ENCODE measurements at places on chromosomes 12 and 14. TPM values are rescaled to one million over a fixed set of nuclear protein-coding genes. Genes with fewer than 3 reads are reported as not detected.
A peak's percentile ranks its signal among the peaks of the same experiment; 100 is the strongest.

GRCh38 chr14:101134161-101134631, 230.7 kb upstream of the RTL1 start:
- DNase-seq, result no peak

Gene NPFF
- total RNA-seq, result not detected

- no peak for DNase-seq
Observed at GRCh38 chr14:75685910-75686309, 24.9 kb downstream of the TTLL5 start.

Gene EEF1AKMT3
- total RNA-seq, result 3.7 TPM

Gene SERPINA3
- not detected for total RNA-seq

DNA sequence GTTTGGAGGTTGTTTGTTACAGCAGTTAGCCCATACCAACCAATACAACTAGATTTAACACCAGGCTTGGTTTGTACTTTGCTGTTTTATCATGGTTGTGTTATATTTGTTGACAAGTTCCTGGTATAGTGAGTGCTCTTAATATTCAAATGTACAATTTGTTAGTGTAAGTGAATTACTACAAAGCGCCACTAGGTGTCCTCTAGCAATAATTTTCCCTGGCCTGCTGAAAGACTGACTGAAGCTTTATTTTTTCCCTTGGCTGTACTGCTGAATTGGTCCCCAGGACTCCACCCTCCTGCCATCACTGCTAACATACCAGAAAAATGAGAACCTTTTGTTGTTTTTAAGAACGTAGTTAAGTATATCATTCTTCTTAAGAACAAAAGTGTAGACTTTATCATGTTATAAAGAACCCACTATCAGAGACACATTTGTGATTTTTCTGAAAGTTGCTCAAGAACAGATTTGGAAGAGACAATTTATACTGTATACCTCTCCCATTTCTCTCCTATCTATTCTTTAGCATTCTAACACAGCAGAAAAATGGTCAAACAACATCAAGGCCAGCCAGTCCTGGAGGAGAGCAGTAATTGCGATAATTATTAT, 75.3 kb upstream of the FAR2 start:
- no peak for DNase-seq

GRCh38 chr12:61891632-61892031, 368.6 kb upstream of the USP15 start:
- no peak for DNase-seq

DNA sequence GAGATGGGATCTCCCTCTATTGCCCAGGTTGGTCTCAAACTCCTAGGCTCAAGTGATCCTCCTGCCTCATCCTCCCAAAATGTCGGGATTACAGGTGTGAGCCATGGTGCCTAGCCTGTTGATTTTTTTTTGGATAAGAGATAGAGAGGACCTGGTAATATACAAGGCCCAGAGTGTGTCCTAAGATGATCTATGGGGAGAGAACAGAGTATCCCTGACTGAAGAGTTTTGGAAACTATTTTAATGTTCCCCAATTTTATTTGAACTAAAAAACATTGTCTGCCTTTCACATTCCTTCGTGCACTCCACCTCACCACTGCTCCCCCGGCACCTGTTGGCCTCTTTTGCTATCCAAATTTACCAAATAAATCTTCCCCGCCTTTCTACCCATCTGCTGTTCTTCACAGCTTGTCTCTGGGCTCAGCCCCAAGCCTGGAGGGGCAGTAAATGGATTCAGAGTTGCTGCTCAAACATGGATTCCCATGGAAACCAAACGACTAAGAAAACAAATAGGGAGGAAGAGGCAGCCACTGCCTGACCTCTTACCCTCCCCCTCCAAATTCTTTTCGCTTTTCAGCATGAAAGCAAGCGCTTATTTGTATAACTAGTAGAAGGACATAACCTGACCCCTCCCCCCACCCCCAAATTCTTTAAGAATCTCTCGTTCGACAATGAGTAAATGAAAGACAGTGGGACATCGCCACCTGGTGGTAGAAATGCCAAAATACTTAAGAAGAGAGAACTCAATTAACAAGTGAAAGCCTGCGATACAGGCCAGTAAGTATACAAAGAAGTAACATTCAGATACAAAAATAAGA, 22.6 kb downstream of the OR10G3 start:
- DNase-seq, result peak; percentile 53

GRCh38 chr12:107178776-107179175, 85.4 kb upstream of the CRY1 start:
- no peak for DNase-seq

Gene CCDC177
- total RNA-seq, result not detected

Gene NGB
- not detected for total RNA-seq

DNA sequence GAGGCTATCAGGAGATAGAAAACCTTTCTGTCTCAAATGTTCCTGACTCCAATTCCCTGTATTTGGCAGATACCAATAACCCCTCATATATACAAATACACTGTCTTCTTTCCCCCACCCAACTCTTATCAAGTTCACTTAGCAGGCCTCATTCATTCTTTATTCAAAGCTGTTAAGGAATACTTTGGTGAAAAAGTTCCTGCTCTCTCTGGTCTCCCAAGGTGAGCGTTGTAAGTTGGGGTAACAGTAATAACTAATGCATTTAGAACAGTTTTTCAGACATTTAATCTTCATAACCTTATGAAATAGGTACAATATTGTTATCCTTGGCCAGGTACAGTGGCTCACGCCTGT, 3.9 kb upstream of the GDF11 start:
- no peak for DNase-seq

DNA sequence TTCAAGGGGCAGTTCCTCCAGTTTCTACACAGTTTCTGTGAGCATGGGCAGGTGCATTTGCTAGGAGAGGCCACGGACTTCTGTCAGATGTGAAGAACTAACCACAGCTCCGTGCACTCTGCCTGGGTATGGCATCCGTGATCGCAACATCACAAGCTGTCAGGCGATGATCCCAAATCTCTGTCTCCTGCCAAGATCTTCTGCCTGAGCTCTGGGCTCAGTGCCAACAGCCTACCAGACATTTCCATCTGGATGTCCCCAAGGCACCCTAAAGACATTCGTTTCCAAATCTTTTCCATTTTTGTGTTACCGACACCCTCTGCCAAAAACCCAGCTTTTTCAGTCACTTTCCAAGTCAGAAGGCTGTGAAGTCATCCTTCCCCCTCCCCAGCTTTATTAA, 292.1 kb downstream of the GLT1D1 start:
- DNase-seq, result no peak

DNA sequence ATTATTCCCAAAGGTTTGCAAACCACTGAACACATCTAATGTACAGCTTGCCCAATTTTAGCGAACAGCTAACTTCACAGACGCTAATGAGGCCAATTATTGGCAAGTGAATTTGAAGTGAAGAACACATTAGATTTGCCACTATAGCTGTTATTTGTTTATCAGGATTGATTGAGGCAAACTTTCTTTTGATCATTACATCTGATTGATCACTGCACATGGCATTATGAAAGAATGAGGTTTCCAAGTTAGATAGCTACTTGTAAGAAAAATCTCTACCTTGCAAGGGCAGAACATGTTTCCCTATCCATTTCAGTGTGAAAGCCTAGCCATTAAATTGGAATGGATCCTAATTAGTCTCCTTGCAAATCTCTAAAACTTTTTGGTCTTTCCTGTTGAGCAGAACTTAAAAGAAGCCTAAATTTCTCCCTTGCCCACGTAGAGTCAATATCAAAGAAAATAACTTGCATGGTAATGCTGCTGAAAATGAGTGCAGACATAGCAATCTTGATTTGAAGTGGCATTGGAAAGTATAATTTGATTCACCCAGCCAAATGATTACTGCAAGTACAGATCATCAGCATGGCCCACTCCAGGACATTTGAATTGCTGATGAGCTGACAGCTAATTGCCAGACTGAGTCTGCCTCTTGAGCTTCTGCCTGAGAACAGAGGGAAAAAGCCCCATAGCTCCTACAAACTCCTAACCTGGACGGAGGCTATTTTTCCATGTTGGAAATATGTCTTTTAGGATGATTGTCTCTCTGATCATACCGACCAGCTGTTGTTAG, 98.6 kb downstream of the TPH2 start:
- no peak for DNase-seq

- no peak for DNase-seq
Observed at GRCh38 chr12:16756833-16757555, 151.0 kb upstream of the LMO3 start.

DNA sequence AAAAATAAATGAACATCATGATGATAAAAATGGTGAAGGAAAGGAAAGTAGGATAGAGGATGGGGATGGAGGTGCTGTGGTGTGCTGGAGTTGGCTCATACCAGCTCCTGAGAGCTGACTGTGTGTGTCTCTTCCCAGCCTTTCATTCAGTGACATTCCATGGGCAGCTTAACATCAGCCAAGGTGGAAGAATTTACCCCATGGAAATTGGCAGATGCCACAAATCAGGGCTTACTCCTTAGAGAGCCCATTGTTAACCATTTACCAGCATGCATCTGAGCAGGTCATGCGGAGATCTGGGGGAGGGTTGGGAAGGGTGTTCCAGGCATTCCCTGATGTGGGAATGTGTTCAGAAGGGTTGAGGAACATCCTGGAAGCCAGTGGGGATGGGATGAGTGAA, 164.7 kb upstream of the MYL2 start:
- no peak for DNase-seq

- DNase-seq, result no peak
Observed at GRCh38 chr14:100294213-100294962, 11.9 kb downstream of the SLC25A29 start.

GRCh38 chr14:100416921-100417860, 94.1 kb downstream of the SLC25A47 start:
- no peak for DNase-seq

DNA sequence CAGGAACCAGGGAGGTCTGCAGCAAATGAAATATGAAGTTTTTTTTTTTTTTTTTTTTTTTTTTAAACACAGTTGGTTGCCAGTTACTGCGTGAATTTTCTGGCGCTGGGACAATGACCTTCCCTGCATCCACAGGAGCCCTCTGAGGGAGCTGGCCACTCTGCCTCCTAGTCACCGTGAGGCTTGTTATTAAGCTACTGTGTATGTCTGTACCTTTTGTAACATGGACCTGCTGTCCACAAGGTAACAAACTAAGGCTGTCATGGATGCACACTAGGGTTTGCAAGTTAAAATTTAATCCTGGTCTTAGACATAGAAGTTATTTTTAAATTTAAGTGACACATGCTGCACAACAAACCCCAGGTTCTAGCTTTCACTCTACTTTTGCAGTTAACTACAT, 211.0 kb downstream of the SSPN start:
- DNase-seq, result no peak

GRCh38 chr12:66693901-66694513, 15.1 kb upstream of the GRIP1 start:
- no peak for DNase-seq

DNA sequence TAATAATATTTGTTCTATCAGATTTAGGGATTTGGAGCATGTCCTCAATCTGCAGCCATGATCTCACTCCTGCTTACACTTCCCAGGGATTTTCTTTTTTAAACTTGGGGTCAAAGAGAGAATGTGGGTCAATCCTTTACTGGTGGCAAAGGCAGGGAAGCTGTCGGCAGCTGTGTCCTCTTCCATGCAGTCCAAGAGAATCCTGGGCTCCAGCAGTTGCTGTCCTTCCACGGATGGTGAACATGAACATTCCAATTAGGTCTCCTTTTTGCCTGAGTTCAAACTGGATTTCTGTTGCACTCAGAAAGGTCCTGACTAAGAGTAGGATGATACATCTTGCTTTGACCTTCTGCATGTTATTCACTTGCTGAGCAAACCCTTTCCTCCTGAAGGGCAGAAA, 73.9 kb downstream of the ARL6IP4 start:
- DNase-seq, result no peak

DNA sequence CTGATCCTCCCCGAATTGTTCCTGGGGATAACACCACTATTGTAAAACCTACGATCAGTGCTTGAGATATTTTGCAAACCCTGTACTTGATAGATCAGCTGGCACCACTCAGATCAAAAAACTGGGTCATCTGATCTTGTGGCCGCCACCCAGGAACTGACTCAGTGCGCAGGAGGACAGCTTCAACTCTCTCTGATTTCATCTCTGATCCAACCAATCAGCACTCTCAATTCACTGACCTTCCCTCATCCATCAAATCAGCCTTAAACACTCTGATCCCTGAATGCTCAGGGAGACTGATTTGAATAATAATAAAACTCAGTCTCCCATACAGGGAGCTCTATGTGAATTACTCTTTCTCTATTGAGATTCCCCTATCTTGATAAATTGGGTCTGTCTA, 4.2 kb upstream of the XPOT start:
- no peak for DNase-seq

- no peak for DNase-seq
Observed at GRCh38 chr14:73462048-73462715, 3.8 kb upstream of the NUMB start.

Gene NPAS3
- total RNA-seq, result not detected

GRCh38 chr14:92590941-92591340, 77.4 kb downstream of the RIN3 start:
- no peak for DNase-seq

Gene SERPINA1
- 1.3 TPM for total RNA-seq

GRCh38 chr12:10562306-10562933, 51.0 kb downstream of the MAGOHB start:
- DNase-seq, result no peak

GRCh38 chr14:61838661-61839245, 76.5 kb downstream of the SNAPC1 start:
- DNase-seq, result no peak

Gene IQSEC3
- total RNA-seq, result 3.2 TPM

Gene HOXC9
- total RNA-seq, result not detected

DNA sequence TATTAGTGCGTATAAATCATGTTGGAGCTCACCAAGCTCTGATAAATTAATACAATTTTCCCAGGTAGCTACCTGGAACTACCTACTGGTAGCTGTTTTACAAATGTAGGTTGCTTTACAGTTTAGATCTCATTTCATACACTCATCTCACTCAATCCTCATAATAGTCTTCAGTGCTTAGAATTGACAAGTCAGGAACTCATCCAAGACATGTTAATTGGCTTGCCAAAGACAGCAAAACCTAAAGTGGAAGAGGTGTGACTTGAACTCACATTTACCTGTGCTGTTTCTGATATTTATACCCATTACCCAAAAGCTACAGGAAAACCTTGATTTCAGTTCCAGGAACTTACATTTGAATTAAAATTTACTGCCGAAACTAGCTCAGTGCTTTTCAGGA, 296.7 kb downstream of the DIO2 start:
- DNase-seq, result no peak

Gene PROX2
- total RNA-seq, result 0.87 TPM
